COR-L47 (cell line): ENCODE measurements at places on chromosomes 2 and 18.

GRCh38 chr2:96859681-96860064, 1.9 kb upstream of the ANKRD39 start:
- DNase-seq: no peak

GRCh38 chr18:50039746-50040145, 155.2 kb downstream of the MYO5B start:
- DNase-seq: no peak

DNA sequence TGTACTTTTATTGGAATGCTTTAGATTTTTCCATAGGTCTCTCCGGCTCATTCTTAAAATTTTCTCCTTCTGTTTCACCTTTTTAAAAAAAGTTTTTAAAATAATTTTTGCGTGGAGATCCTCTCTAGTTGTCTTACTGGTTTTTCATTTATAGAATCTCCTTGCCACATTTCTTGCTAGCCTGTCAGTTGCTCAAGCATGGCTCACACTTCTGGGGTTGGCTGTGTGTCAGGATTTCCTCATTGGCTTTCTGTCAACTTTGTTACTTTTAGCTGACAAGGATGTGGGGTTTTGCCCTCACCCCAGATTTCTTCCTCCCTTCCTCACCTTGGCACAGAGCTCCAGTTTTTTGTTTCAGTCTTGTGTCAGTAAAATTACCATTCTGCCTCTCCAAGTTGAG, 124.6 kb downstream of the ZNF407 start:
- no peak for DNase-seq

- no peak for DNase-seq
These were observed 14.6 kb upstream of the CETN1 start for GRCh38 chr18:565562-566061.

GRCh38 chr2:213429516-213429915, 145.3 kb downstream of the SPAG16 start:
- no peak for DNase-seq
